ENCODE measurements at places on chromosomes 13 and 19.

DNA sequence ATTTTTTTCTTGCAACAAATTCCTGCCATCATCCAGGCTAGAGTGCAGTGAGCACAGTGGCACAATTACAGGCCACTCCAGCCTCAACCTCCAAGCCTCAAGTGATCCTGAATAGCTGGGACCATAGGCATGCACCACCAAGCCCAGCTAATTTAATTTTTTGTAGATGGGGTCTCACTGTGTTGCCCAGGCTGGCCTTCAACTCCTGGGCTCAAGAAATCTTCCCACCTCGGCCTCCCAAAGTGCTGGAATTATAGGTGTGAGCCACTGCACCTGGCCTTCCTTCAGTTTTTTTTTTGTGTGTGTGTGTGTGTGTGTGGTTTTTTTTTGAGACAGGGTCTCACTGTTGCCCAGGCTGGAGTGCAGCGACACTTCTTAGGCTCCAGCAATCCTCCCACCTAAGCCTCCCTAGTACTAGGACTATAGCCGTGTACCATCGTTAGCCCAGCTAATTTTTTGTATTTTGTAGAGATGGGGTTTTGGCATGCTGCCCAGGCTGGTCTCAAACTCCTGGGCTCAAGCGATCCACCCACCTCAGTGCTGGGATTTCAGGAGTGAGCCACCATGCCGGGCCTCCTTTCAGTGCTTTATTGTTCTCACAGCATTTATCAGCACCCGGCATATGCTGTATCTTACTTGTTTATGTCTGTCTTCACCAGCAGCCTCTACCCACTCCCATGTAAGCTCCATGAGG is 5.9 kb upstream of the SRRM5 start:
- no peak for ATAC-seq

DNA sequence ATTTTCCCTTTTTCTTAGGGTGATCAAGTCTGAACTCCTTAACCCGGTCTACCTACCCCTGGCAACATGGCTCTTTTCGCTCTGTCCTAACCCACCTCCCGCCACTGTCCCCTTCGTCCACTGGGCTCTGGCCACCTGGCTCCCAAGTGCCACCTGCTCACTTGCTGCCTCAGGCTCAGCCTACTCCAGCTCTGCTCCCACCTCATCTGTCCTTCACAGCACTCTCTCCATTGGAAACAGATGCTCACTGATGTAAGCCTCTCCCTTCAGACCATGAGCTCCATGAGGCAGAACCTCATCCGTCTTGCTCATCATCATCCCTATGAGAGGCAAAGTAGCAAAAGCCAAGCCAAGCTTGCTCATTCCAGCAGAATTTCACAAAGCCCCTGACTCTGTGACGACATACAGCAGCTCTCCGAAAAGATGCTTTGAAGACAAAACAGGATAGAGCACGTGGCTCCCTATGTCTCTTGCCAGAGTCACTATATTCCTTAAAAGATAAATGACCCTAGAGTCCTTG is 35.3 kb upstream of the AMER2 start:
- ATAC-seq = no peak

GRCh38 chr13:27147530-27148170 is 24.0 kb downstream of the USP12 start:
- peak; percentile 34 for ATAC-seq

GRCh38 chr13:41017159-41017558 is 2.0 kb downstream of the ELF1 start:
- ATAC-seq = no peak

- no peak for ATAC-seq
Observed at GRCh38 chr19:10122045-10122444, 2.3 kb upstream of the EIF3G start.

GRCh38 chr19:38149661-38150061 is 74.4 kb downstream of the DPF1 start:
- ATAC-seq = peak; percentile 40

GRCh38 chr13:22486490-22486889 is 694.3 kb upstream of the SGCG start:
- ATAC-seq = no peak

- peak; percentile 50 for ATAC-seq
Observed at GRCh38 chr13:25347151-25347550, 24.6 kb upstream of the ATP8A2 start.

GRCh38 chr13:60755380-60756163 is 358.6 kb downstream of the TDRD3 start:
- ATAC-seq = no peak

GRCh38 chr19:10018786-10019185 is 5.5 kb downstream of the RDH8 start:
- ATAC-seq = no peak

DNA sequence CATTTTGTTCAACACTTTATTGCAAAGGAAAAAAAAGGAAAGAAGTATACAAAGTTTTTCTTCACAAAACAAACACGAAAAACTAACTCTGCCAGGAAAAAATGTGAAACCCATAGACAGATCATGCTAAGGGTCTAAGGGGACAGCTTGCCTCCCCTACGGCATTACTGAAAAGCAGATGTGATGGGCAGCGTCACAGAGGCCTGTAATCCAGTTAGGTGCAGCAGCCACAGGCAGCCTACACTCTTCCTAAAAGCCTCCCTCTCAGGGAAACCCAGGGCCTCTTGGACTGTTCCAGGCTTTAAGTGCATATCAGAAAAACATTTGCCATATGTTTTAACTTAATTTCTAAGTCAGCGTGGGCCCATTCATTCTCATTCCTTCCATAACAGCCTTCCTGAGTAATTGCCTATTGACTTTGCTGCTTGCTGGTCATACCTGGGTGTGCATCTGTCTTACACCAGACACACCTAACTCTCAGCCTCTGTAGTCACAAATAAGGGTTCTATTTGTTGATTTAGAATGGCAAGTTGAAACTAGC is 135.7 kb upstream of the SERP2 start:
- peak; percentile 89 for ATAC-seq

DNA sequence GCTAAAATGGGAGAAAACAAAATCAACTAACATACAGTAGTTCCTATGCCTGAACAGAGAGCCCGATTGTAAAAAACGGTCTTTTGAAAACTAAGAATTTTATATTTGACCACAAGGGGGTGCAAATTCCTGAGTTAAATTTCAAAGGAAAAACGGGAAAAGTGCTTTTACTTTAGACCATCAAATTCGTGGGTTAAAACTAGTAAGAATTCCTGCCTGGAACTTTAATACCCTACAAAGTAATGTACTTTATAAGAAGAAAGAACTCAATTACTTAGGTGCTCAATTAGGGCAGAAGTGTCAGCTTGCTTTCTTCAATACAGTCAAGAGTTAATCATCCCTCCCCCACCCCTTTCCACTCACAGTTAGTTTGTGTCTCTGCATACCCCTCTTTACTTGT is 69.8 kb downstream of the KCNRG start:
- no peak for ATAC-seq

- ATAC-seq = no peak
Observed at GRCh38 chr19:55252760-55253663, 5.8 kb downstream of the PPP6R1 start.

DNA sequence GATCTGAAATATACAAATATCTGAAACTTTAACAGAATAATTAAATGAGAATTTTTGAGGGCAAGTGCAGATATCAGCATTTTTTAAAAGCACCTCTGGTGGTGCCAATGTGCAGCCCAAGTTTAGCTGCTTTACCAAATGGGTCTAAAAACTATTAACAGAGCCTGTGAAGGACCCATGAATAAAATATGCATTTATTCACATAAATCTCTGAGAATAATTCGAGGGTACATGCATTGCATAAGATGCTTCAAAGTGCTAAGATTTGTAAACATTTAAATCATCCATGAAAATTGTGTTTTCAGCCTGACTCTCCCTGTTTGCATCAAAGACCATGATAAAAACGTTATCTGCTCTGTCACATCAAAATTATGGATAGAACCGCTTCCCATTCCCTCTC is 47.1 kb upstream of the TNFSF11 start:
- ATAC-seq = no peak

- ATAC-seq = peak; percentile 36
Observed at GRCh38 chr13:29384466-29384865, 211.0 kb downstream of the SLC7A1 start.

DNA sequence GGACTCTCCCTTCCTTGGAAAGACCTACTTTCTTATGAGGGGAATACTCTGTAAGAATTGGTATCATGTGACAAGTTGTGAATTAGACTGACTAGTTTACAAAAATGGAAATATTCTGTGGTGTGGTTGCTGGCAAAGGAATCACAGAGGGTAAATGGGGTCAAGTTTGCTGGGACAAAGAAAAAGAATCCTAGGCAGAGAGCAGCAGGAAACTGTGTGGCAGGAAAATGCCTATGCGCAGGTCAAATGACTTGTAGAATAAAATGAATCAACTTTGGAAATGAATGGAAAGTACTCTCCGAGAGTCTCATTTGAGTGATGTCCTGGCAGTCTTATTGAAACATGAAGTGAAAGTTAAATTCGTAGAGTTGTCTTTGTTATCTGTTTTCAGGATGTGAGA is 1250.7 kb downstream of the UQCRFS1 start:
- no peak for ATAC-seq

- ATAC-seq = no peak
Observed at GRCh38 chr13:27853861-27854260, 61.6 kb downstream of the GSX1 start.

- no peak for ATAC-seq
Observed at GRCh38 chr13:24719139-24719538, 38.9 kb downstream of the ATP12A start.

- peak; percentile 5 for ATAC-seq
Observed at GRCh38 chr19:45177817-45178261, at the start of gene TRAPPC6A. Gene TRAPPC6A, minus strand, starts transcription at chr19:45178237. Its CDS starts 19 bp downstream, at chr19:45178218.

GRCh38 chr19:54674021-54674617 is 11.3 kb downstream of the LILRB4 start:
- peak; percentile 43 for ATAC-seq

DNA sequence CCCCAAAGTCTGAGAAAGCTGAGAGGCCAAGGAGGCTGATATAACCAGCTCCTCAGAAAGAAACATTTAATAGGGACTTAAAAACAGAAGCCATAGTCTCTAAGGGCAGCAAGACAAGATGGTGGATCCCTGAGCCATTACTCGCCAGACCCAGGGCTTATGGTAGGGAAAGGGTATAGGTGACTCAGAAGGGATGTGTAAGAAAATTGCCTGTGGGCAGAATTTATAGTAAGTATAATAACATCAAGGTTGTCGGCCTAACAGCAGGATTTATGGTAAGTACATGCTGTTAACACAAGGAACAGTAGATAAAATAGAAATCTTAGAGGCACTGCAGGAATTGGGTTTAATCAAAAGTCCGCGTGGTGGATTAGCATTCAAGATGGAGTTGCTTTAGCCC is 14.7 kb downstream of the KBTBD6 start:
- ATAC-seq = no peak

DNA sequence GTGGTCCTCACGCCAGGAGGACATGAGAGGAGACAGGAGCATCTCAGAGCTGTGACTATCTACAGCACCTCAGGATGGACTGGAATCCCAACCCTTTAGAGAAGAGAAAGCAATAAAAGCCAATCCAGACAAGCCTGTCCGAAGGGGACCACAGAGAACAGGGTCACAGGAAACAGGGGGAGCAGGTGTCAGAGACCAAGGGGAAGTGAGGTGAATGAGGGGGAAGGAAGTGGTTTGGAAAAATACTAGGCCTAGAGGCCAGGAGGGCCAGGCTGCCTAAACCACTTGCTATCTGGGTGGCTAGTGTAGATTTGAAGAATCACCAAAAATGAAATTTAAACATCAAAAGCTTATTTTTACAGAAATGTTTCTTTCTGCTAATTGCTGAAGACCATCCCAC is 16.2 kb downstream of the TMTC4 start:
- no peak for ATAC-seq

DNA sequence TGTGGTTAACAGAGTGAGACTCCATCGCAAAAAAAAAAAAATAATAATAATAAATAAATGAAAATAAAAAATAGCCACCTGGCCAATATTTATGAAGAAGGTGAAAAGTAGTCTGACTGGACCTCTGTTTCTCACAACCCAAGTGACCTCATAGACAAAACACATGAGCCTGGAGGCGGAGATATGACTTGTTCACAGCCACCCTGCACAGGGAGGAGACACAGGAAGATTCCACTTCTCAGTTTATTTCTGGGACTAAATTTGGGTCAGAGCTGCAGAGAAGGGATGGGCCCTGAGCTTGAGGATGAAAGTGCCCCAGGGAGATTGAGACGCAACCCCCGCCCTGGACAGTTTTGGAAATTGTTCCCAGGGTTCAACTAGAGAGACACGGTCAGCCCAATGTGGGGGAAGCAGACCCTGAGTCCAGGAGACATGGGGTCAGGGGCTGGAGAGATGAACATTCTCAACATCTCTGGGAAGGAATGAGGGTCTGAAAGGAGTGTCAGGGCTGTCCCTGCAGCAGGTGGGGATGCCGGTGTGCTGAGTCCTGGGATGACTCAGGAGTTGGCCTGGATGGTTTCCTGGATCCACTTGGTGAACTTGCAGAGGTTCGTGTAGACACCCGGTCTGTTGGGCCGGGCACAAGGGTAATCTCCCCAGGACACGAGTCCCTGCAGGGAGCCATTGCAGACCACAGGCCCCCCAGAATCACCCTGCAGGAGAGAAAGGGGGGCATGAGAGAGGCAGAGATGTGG is 9.6 kb downstream of the KLK5 start:
- ATAC-seq = no peak

GRCh38 chr19:50975766-50976165 is 6.4 kb upstream of the KLK6 start:
- no peak for ATAC-seq

GRCh38 chr13:30523211-30523610 is 57.5 kb upstream of the HMGB1 start:
- ATAC-seq = no peak

DNA sequence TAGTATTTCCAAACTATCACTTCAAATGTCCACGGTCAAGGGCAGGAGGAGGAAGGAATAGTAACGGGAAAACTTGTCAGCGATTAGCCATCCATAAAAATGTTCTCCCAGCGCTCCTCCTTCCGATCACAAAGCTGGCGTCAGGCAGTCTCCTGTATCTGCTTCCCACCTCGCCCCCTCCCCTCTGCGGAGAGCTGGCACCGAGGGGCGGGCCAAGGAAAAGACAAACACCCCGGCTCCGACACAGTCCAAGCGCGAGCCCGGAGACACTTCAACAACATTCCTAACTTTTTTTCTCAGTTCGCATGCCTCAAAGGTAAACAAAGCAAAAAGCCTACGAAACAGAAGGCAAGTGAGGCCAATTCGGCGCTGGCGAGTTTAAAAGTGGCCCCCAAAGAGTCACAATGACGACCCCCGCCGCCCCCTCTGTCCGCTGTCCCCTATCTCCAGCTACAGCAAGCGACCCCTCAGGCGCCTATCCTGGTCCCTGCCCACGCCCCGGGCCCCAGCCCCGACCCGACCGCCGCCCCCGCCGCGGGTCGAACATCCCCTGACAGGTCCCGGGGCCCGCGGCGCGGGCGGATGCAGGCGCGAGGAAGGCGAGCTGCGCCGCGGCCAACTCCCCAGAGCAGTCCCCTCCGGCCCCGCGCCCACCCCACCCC is 736 bp downstream of the SMAD9 start:
- ATAC-seq = peak; percentile 70

DNA sequence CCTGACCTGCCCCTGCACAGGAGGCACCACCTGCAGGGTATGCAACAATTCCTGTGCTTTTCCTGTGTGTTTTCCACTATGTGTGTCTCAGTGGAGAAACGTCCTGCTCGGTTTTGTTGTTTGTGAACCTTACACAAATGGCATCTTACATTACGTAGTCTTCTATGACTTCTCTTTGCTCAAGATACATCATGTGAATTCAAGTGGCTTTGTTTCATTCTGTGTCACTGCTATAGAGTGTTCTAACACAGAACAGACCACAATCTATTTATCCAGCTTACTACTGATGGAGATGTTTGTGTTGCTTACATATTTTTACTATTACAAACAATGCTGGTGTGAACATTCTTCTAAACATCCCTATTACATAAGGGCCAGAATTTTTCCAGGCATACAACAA is 97.7 kb downstream of the ANKRD10 start:
- no peak for ATAC-seq

GRCh38 chr19:12052497-12053169 is at the start of gene ZNF878:
Gene ZNF878, minus strand, starts transcription at chr19:12052961. Its CDS starts 160 bp downstream, at chr19:12052801.
- peak; percentile 99 for ATAC-seq
